ENCODE measurements at places on chromosomes 16 and 17. TPM values are rescaled to one million over a fixed set of nuclear protein-coding genes. Genes with fewer than 3 reads are reported as not detected.

MVP gene
- total RNA-seq: 62.3 TPM

GPR142 gene
- total RNA-seq: not detected

SEPTIN12 gene
- total RNA-seq: not detected

CDK5R1 gene
- 1.1 TPM for total RNA-seq
